ENCODE measurements at places on chromosomes 13 and 19.

DNA sequence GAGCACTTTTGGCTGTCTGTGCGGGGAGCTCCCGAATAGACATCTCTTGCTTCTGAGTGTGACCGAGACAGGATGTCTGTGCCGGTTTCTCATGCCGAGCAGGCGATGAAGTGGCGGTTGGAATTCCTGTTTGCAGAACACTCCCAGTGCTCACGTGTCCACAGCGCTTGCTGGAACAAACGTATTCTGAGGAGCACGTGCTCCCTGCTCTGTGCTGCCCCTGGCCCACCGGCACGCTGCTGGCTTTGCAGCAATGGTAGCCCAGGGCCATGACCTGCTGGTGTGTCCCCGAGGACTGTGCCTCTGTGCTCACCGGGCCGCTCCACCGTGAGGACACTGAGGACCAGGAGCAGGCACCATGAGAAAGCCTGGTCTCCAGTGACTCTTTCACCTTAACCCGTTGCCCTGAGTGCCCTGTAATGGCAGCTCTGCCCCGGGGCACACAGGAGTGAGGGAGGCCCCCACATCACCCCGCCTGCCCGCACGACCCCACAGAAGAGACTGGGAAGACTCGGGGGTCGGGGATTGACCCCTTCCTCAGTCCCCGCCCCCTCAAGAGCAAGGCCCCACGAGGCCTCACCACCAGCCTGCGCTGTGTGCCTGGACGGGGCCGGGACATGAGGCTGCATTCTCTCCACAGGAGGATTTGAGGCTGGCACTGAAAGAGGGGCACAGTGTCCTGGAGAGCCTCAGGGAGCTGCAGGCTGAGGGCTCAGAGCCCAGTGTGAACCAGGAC is 40.0 kb upstream of the F7 start:
- DNase-seq = no peak

DNA sequence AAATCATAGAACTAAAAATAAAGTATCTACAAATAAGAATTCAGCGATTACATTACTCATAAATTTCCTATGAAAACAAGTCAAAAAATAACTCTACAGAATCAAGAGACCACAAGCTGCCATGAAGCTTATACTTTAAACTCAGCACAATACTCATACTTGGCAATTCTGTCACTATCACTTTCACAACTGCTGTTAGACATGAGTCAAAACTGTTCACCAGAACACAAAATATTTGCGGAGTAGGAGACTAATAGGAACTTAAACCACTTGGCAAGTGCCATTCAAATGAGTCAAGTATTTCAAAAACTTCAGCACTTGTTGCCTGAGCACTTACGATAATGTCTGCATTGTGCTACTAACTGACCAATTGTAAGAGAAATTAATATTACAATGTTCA is 387.8 kb upstream of the GPC6 start:
- DNase-seq = no peak

DNA sequence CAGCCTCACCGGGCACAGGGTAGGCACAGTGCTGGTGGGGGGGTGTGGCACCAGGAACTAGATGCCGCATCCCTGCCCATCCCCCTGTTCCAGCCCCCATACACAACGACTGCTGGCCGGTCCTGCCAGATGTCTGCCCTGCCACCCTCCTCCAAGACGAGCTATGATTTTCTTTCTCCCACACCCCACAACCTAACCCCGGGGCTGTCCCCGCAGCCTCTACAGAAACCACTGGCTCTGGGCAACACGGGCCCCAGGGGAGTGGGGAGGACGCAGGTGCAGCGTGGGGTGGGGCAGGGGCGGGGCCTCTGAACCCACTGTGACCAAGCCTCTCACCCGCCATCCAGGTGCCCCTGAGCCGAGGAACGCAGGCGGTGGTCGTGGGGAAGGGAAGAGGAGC is 15.5 kb downstream of the PGLS start:
- no peak for DNase-seq

DNA sequence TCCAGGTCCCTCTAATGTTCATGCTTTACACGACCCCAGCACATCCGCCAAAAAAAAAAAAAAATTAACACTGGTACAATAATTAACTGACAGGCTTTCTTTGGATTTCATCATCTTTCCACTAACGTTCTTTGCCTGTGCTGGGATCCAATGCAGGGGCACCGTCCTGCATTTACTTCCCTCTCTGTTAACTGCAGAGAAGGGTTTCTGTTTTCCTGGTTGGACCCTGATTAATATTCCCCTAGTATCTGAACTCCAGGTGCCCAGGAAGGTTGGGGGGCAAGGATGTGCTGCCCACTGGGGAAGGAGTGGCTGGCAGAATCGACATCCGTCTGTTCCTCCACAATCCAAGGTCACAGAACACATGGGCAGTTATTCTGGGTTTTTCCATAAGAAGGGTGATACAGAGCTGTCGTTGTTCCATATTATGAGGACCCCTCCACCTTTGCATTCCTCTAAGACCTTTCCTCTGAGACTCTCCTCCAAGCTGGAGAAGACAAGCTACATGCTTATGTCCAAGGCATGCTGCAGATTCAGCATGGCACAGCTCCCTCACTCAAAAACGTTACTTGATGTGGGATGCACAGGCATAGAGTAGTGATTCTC is 4.5 kb upstream of the LAIR1 start:
- no peak for DNase-seq

DNA sequence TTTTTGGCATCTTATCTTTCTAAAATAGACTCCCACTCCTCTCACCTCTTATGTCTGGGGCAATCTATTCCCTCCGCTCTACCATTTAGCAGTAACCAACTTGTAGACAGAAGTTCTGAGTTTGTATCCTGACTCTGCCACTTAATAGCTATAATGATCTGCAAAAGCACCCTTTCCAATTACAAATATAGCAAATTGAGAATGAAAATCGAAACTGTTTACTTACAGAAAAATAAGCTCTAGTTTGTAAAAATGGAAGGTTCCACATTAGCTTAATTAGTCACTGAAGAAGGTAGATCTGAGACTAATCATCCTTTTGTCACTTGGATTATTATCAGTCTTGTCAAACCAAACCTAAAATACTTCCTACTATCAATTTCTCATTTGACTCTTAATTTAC is 409.3 kb downstream of the DIAPH3 start:
- no peak for DNase-seq

- no peak for DNase-seq
Measured at GRCh38 chr13:83125791-83126190, 756.5 kb downstream of the SLITRK1 start.

DNA sequence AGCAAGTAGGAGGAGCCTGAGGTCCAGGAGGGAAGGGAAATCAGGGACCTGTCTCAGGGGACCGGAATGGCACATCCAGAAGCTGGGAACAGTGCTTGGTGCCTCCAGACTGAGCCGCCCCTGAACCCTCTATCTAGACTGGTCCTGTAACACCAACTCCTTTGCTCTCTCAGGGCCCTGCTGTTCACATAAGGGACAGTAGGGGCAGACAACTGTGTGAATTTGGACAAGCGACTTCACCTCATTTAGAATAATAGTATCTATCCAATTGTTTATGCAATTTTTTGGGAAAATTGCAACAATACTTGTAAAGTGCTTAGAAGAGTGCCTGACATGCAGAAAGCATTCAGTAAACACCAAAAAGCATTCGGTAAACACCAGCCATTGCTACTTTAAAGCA is 14.0 kb downstream of the SYMPK start:
- no peak for DNase-seq

GRCh38 chr19:48772503-48772953 is 17.2 kb downstream of the FGF21 start:
- no peak for DNase-seq

- DNase-seq = peak; percentile 22
Measured at GRCh38 chr13:111047326-111047725, 67.8 kb upstream of the ARHGEF7 start.

- DNase-seq = no peak
Measured at GRCh38 chr19:31627620-31628365, 278.6 kb upstream of the TSHZ3 start.

DNA sequence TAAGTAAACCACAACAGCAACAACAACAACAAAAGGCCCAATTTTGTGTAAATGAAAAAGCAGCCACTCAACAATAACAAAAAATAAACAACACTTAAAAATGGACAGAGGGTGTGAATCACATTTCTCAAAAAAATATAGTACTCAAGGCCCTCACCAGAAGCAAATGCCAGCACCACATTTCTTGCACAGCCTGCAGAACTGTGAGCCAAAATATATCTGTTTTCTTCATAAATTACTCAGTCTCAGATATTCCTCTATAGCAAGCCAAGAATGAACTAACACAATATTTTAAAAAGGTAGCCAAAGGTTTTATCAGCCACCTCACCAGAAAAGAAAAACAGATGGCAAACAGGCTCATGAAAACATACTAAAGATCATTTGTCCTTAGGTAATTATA is 3.9 kb upstream of the CD33 start:
- no peak for DNase-seq

- DNase-seq = no peak
Measured at GRCh38 chr13:114101358-114102130, 30.9 kb downstream of the RASA3 start.

DNA sequence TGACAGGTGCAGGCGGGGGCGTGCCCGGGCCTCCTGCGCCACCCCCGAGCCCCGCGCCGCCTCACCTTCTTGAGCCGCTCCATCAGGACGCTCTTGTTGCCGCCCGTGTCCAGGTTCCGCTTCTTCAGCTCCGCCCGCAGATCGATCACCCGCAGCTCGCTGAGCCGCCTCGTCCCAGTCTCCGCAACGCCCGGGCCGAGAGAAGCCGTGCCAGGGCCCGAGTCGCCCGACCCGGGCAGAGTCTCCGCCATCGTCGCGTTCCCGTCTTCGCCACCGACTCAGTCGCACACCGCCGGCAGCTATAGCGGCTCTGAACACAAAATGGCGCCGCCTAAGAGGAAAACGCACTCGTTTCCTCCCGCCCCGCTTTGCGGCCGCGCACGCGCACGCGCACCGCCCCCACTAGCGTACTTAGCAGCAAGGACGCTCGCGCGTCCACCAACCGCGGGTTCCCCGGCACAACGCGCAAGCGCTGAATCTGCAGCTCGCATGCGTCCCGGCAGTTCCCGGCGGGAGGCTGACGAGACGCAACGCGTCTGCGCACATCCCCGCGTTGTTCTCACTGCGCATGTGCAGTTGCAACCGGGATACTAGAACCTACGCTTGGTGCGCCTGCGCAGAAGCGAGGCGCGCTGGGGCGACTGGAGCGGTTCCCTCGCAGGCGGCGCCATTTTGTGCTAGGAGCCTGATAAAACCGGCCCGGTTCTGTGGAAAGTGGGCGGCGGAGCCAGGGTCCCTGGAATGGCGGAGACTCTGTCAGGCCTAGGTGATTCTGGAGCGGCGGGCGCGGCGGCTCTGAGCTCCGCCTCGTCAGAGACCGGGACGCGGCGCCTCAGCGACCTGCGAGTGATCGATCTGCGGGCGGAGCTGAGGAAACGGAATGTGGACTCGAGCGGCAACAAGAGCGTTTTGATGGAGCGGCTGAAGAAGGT is at the start of the genes SAFB and SAFB2:
Gene SAFB (plus strand): TSS at position 619 of the 932 bp plus-strand sequence. CDS start 123 bp downstream, at position 742.
Gene SAFB2 (minus strand): TSS at position 312 of the 932 bp plus-strand sequence. CDS start 61 bp downstream, at position 251.
- DNase-seq = peak; percentile 100

- no peak for DNase-seq
Measured at GRCh38 chr13:75299913-75300862, 181.8 kb downstream of the TBC1D4 start.

- no peak for DNase-seq
Measured at GRCh38 chr19:13985771-13986347, 20.3 kb downstream of the RFX1 start.

GRCh38 chr19:11481534-11482383 is 913 bp upstream of the ELAVL3 start:
- DNase-seq = peak; percentile 73

GRCh38 chr19:48975947-48976847 is 11.1 kb downstream of the FTL start:
- no peak for DNase-seq

DNA sequence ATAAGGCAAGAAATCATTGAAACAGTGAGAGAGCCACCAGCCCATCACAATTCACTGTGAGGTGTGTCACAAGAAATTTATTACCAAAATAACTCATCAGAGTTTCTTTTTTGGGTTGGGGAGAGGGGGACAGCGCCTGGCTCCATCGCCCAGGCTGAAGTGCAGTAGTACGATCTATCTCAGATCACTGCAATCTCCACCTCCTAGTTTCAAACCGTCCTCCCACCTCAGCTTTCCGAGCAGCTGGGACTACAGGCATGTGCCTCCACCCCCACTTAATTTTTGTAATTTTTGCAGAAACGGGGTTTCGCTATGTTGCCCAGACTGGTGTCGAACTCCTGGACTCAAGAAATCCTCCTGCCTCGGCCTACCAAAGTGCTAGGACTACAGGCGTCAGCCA is 3.6 kb downstream of the IFNL1 start:
- DNase-seq = no peak

- DNase-seq = no peak
Measured at GRCh38 chr13:26950968-26951367, 190.4 kb upstream of the GPR12 start.

- no peak for DNase-seq
Measured at GRCh38 chr13:72004246-72004645, 137.2 kb upstream of the DACH1 start.

GRCh38 chr13:29975283-29975682 is 124.9 kb upstream of the UBL3 start:
- DNase-seq = no peak

GRCh38 chr13:101700598-101700997 is 248.1 kb downstream of the ITGBL1 start:
- DNase-seq = no peak

- no peak for DNase-seq
Measured at GRCh38 chr13:57123681-57124080, 17.0 kb upstream of the PRR20A start.

DNA sequence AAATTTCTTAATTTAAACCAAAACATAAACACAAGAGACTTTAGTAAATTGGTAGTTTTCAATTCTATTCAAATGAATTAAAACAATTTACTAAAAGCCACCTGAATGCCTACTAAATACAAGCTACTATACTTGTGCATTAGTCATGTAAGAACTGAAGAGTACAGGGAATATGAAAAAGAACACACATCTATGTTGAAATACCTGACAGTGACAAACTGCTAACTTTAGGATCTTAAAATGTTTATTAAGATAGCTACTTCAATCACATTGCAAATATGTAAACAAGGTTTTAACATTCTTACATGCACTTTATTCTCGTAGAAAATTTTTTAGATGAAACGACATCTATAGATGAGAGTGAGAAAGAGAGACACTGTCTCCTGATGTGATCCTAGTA is 4.1 kb downstream of the SPRYD7 start:
- DNase-seq = no peak

GRCh38 chr19:47390533-47391488 is 28.5 kb downstream of the MEIS3 start:
- no peak for DNase-seq

GRCh38 chr19:45070861-45071544 is 5.3 kb downstream of the ZNF296 start:
- DNase-seq = no peak

- peak; percentile 84 for DNase-seq
Measured at GRCh38 chr19:54268936-54269335, 11.9 kb upstream of the LILRB5 start.

GRCh38 chr13:34452831-34453230 is 489.2 kb upstream of the NBEA start:
- no peak for DNase-seq

DNA sequence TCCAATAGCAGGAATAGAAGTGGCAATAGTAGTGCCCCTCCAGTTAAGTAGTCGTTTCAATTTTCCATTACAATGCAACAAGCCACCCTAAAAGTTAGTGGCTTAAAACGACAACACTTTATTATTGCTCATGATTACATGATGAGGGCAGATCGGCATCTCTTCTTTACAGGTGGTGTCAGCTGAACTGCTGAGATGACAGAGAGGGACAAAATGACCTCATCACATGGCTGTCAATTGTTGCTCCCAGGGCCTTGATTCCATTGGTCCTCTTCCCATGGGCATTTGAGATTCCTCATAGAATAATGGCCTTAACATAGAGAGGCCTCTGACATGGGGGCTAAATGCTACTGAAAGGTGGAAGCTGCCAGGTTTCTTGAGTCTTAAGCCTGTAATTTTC is 679.8 kb upstream of the KLHL1 start:
- DNase-seq = no peak
